ENCODE measurements at places on chromosomes 3 and 15.

DNA sequence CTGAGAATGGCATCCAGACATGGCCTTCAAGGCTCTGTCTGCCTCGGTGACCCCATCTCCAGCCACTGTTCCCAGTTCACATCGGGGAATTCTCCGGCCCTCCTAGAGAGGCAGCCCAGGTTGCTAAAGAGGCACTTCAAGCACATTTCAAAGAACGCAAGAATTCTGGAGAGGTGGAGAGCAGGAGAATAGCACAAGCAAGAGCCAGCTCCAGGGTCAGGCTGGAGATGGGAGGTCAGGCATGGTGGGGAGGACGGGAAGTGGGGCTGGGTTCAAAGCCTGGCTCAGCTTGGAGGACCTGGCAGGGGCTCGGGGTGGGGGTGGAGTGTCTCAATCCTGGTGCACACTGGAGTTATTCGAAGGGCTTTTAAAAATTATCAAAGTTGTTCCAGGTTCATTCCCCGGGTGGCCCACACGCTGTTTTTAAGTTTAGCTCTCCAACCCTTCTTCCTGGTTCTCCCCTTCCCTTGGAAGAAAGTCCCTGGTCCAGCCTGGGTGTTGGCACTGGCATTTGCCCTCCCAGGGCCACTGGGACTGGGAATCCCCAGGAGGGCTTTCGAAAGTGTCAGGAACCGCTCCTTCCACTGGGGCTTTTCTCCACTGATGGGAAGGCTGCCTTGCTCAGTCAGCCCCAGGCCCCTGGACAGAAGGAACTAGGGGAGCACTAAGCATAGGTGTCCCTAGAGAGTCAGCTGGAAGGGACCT lies 35.8 kb downstream of the ZNF710 start:
- H3K4me3 ChIP-seq: no peak overlapping the region
- H3K27ac ChIP-seq: no peak overlapping the region
- DNase-seq: no peak
- H3K27me3 ChIP-seq: no peaks in the 10 kb centered on the region

- H3K4me3 ChIP-seq: no peak overlapping the region
- no peaks in the 10 kb centered on the region for H3K36me3 ChIP-seq
- H3K4me1 ChIP-seq: no peaks in the 10 kb centered on the region
- no peaks in the 10 kb centered on the region for H3K27me3 ChIP-seq
Observed at GRCh38 chr15:87129916-87130315, 1050.2 kb downstream of the AGBL1 start.

- peak overlapping the region; percentile 60 for H3K4me3 ChIP-seq
- no peaks in the 10 kb centered on the region for H3K36me3 ChIP-seq
- no peak overlapping the region for H3K27ac ChIP-seq
Observed at GRCh38 chr3:9915254-9916141, 1.4 kb upstream of the IL17RC start.

DNA sequence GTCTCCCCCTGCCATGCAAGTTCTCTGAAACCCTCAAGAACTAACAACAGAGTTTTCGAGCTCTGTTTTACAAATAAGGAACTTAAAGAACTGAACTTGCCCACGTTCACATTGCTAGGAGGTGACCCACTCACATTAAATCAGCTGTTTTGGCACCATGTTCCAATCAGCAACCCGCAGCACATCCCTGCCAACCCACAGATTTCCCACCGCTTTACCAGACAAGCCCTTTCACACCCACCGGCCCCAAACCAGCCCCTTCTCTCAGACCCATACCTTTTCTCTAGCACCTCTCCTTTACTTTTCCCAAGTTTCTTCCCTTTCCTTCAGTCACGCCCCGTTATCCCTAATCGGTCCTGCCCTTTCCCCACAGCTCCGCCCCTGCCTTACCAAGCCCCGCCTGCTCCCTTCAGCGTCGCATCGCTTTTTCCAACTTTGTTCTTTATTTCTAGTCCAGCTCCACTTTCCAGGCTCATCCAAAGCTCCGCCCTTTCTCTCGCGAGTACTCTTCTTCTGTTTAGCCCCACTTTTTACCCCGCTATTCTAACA lies 804 bp upstream of the BRPF1 start:
- no peak for DNase-seq
- peaks cover 7% of the 10 kb centered on the region for H3K36me3 ChIP-seq
- H3K4me3 ChIP-seq: peak overlapping the region; percentile 71
- H3K27ac ChIP-seq: no peak overlapping the region
- no peaks in the 10 kb centered on the region for H3K27me3 ChIP-seq
- peaks cover 10% of the 10 kb centered on the region for H3K4me1 ChIP-seq

GRCh38 chr3:72485641-72486040 lies 362.6 kb downstream of the SHQ1 start:
- H3K36me3 ChIP-seq: no peaks in the 10 kb centered on the region
- H3K27ac ChIP-seq: no peak overlapping the region
- no peak for DNase-seq
- peaks cover 6% of the 10 kb centered on the region for H3K4me1 ChIP-seq
- H3K27me3 ChIP-seq: no peaks in the 10 kb centered on the region

DNA sequence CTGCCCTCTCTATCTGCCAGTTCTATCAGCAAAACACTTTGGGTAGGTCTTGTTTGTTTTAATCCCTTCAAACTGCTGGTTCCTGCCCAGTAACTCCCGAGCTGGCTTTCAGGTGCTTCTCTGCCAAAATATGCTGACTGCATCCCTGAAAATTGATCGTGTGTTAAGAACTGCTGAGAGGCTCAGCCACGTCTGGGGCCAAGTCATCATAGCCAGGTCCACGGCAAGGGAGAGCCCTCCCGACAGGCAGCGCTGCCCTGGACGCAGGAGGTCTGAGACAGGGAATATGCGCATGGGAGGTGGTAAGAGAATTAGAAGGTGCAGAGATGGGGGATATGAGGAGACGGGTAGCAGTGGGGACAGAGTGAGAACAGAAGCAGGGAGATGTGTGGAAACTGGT lies 179.7 kb upstream of the TOPAZ1 start:
- H3K4me3 ChIP-seq: no peak overlapping the region
- no peaks in the 10 kb centered on the region for H3K27me3 ChIP-seq
- no peak overlapping the region for H3K27ac ChIP-seq
- no peak for DNase-seq

GRCh38 chr3:107116251-107116650 lies 261.0 kb upstream of the CCDC54 start:
- no peaks in the 10 kb centered on the region for H3K4me1 ChIP-seq
- DNase-seq: no peak
- H3K36me3 ChIP-seq: no peaks in the 10 kb centered on the region

DNA sequence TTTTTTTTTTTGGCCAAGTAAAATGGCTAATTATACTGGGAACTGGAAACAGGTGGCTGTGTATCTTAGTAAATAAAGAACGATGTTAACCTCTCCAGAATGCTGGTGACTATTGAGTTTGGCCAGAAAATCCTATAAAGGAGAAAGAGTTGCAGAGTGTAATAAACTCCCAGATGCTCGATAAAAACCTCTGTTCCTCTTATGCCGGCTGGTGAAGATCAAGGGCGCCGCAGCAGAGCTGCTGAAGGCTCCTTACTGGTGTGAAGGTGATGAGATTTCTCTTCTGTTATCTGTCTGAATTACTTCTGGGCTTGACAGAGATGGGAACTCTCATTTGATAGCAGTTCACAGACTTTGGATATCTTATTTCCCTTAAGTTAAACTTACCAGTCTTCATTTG lies 104.6 kb downstream of the PTPRG start:
- H3K36me3 ChIP-seq: no peaks in the 10 kb centered on the region
- H3K27me3 ChIP-seq: no peaks in the 10 kb centered on the region
- H3K4me1 ChIP-seq: peaks cover 28% of the 10 kb centered on the region
- H3K27ac ChIP-seq: no peak overlapping the region
- no peak overlapping the region for H3K4me3 ChIP-seq

- no peaks in the 10 kb centered on the region for H3K27me3 ChIP-seq
- no peaks in the 10 kb centered on the region for H3K36me3 ChIP-seq
- no peak for DNase-seq
- no peak overlapping the region for H3K4me3 ChIP-seq
- no peaks in the 10 kb centered on the region for H3K4me1 ChIP-seq
Observed at GRCh38 chr15:95492388-95493070, 838.0 kb upstream of the NR2F2 start.

DNA sequence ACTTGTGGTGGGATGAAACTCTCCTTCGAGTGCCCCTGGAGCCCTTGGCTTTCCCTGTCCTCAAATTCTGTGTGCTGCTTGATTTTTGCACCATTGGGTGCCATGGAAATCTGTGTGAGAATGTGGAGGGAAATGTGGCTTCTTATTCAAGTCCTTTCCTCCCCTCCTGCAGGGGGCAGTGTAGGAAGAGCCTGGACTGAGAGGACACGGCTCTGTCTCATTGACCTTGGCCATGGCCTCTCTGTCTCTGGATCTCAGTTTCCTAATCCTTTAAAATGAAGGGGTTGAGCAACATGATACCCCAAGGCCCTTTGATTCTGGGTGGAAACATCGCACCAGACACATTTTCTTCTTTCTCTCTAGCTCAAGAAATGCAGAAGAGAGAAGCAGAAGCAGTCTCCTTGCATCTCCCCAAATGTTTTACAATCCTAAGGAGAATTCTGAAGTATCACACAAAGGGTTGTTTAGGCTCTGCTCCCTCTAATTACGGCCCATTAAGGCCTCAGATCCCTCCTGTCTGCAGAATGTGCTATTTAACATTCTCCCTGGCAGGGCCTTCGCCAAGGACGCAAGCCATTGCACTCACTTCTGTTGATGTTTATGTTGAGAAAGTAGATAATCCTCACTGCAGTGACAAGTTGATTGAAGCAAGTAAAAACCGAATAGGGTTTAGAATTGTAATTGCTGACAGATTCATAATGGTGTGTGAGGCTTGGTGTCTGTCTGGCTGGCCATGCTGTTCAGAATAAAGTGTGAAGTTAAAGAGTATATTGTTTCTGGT lies 169.1 kb downstream of the TPRG1 start:
- H3K36me3 ChIP-seq: no peaks in the 10 kb centered on the region
- DNase-seq: no peak
- H3K27me3 ChIP-seq: no peaks in the 10 kb centered on the region
- no peak overlapping the region for H3K4me3 ChIP-seq
- no peaks in the 10 kb centered on the region for H3K4me1 ChIP-seq

GRCh38 chr3:37141676-37142075 lies 32.7 kb downstream of the LRRFIP2 start:
- no peak for DNase-seq
- no peaks in the 10 kb centered on the region for H3K27me3 ChIP-seq
- no peaks in the 10 kb centered on the region for H3K36me3 ChIP-seq
- no peak overlapping the region for H3K27ac ChIP-seq
- no peaks in the 10 kb centered on the region for H3K4me1 ChIP-seq
- no peak overlapping the region for H3K4me3 ChIP-seq

GRCh38 chr3:69890691-69891090 lies 108.8 kb upstream of the SAMMSON start:
- H3K36me3 ChIP-seq: no peaks in the 10 kb centered on the region
- DNase-seq: no peak
- H3K4me1 ChIP-seq: no peaks in the 10 kb centered on the region
- no peak overlapping the region for H3K27ac ChIP-seq

GRCh38 chr3:24502690-24503089 lies 8.0 kb upstream of the THRB start:
- no peak overlapping the region for H3K27ac ChIP-seq
- no peak overlapping the region for H3K4me3 ChIP-seq
- H3K36me3 ChIP-seq: no peaks in the 10 kb centered on the region
- peaks cover 10% of the 10 kb centered on the region for H3K4me1 ChIP-seq

- H3K36me3 ChIP-seq: no peaks in the 10 kb centered on the region
- H3K4me3 ChIP-seq: no peak overlapping the region
- H3K27me3 ChIP-seq: no peaks in the 10 kb centered on the region
- no peak for DNase-seq
Observed at GRCh38 chr3:3335903-3336302, 156.4 kb upstream of the CRBN start.

DNA sequence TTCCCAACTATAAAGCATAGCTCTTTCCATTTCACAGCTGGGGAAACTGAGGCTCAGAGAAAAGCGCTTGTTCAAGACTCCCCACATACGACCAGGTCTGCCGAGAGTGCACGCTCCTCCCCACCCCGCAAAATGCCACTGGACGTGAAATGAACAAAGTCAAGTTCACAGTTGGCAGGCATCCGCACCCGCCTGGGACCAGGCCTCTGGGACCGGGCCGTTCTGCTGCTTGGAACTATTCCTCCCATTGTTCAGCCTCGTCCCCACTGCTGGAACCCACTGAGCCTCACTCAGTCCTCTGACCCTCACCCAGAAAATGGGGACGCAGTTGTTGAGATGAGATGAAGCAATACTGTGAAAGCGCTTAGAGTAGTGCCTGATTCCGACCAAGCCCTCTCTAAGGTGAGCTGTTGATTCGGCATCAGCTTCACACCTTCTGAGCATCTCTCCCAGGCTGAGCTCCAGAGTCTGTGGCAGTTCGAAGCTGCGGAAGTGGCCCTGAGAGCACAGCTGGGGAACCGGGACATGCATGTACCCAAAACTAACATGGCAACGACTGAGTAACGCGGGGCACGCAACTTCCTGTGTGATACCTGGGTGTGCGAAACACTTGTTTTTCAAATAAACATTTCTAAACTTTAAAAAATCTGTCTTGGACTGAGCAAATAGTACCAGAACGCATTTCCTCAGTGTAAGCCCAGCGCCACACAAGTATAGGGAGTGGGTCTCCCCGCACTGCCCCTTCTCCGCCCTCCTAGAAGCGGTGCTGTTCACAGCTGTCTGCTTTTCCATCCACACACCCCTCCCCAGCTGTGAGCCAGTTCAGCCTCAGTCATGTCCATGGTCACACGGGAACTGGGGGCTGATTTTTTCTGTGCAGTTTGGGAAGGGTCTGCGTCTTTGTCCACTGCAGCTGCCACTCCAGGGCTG lies 93.4 kb downstream of the CHSY1 start:
- DNase-seq: no peak
- H3K27me3 ChIP-seq: no peaks in the 10 kb centered on the region
- no peak overlapping the region for H3K27ac ChIP-seq
- H3K4me1 ChIP-seq: no peaks in the 10 kb centered on the region
- no peak overlapping the region for H3K4me3 ChIP-seq

- no peak overlapping the region for H3K4me3 ChIP-seq
- no peaks in the 10 kb centered on the region for H3K27me3 ChIP-seq
- H3K36me3 ChIP-seq: no peaks in the 10 kb centered on the region
- 0 out of 2 replicates have a peak, but pooled peaks cover 5% of the 10 kb centered on the region for H3K4me1 ChIP-seq
Observed at GRCh38 chr15:33284336-33284735, 26.4 kb upstream of the RYR3 start.

DNA sequence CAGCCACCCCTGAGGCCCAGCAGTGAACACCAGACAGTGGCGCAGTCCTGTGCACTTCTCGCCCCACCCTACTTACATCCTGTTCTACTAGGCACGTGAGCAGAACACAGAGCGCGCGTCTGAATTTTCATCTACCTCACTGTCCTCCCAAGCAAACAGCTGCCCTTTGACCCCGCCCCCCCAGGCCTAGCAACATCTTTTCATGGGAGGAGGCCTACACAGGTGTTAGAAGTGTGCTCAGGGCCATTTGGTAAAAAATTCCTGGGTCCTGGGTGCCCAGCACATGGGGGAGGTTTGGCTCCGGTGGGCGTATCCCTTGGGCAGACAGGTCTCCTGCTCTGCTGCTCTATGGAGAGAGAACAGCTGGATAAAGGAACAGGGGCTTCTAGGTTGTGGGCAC lies 95.0 kb downstream of the MYLK start:
- no peaks in the 10 kb centered on the region for H3K27me3 ChIP-seq
- no peaks in the 10 kb centered on the region for H3K4me1 ChIP-seq
- H3K36me3 ChIP-seq: no peaks in the 10 kb centered on the region
- no peak overlapping the region for H3K4me3 ChIP-seq
